ENCODE measurements at places on chromosomes 16 and 17.

DNA sequence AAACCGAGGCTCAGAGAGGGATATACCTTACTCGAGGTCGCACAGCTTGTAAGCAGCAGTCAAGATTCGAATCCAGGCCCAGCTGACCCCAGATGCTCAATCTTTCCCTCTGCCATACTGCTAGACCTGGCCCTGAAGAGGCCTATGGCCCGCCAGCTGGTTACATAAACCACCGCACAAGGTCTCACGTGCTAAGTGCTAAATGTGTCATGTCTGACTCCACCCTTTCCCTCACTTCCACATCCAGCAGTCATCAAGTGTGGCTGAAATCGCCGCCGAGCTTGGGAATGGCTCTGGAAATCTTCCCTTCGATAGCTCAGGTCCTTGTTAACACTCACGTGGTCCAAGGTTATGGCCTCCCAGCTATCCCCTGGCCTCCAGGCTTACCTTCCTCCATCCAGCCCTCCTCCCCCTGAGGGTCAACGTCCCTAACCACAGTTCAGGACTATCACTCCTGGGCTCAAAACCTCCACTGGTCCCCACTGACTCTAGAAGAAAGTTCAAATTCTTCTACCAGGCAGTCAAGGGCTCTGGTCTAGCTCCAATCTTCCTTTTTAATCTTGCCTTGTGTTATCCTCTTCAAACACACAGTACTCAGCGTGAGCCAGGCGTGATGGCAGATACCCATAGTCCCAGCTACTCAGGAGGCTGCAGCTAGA lies 3.5 kb downstream of the ZBTB4 start:
- DNase-seq = no peak

DNA sequence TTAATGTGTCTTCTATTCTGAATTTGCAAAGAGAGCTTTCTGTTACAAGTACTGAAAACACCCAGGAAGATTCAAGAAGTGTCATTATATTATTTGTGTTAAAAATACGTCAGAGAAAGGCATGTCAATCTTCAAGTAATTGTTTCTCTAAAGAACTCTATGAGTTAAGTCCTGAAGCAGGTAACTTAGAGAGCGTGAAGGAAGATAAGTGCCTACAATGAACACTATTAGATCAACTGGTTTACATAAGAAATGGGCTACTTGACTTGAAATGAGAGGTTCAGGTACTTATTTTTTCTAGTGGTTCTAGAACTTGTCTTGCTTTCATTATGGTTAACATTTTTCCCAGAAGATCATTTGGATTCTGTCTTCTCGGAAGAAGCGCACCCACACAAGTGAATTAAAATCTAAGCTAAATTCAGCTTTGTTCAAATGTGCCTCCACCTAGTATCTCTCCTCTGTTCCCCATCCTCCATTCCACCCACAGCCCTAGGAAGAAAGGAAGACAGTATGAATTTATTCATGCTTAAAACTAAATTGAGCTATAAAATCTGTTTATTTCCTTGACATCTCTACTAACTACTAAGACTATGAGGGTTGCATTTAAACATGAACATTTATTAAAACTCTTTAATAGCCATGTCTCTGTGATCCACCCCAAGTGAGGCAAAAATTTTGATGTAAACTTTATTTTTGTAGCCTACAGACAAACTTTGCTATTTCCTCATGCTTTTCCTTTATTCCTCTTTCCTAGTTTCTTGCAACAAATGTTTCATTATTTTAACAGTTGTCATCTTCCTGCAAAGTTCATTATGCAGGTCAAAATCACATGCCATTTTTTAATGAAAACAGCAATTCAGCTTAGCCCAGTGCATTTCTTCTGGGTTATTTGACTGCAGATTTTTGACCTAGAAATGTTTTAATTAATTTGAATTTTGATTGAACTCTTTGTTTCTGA lies 206.8 kb downstream of the KCNJ2 start:
- DNase-seq = no peak

- DNase-seq = no peak
These were observed 21.1 kb upstream of the NSMCE1 start for GRCh38 chr16:27289669-27290068.

DNA sequence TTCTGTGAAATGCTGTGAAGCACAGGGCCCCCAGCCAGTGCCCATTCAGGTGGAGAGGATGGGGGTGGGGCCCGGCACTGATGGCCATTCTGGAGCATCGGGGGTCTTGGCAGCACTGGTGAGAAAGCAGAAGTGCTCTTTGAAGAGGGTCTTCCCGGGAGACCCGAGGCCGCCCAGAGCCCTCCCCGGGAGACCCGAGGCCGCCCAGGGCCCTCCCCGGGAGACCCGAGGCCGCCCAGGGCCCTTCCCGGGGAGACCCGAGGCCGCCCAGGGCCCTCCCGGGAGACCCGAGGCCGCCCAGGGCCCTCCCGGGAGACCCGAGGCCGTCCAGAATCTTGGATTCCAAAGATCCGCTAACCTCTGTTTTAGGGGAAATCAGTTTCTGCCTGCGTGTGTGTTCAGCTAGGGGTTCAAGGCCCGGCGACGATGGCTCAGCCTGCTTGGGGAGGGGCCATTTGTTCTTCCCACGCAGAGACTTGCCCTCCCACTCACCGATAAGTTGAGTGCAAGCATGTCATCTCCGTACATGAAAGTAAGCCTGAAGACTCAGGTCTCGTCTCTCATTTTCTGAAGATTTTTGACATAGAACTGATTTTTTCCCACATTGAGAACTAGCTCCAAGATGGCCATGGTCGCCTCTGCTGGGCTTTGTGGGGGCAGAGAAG lies 35.2 kb upstream of the CAPN15 start:
- no peak for DNase-seq

GRCh38 chr17:31573047-31573446 lies 181.6 kb downstream of the RAB11FIP4 start:
- DNase-seq = no peak

DNA sequence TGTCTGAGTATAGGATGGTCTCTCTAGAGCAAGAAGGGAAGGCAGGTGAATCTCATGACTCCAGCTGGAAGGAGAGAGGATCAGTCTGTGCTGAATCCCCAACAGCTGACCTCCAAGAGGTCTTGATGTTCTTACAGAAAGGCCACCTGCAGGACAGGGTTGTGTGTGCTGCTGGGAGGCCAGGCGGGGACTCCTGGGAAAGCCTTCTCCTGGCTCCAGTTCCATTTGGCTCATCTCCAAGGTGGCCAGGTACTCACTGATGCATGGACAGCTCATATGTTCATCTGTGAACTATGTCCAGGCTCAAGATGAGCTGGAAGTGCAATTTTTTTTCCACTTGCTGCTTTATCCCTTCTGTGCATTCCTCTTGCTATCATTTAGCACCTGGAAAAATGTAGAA lies 730.2 kb upstream of the RBFOX1 start:
- no peak for DNase-seq

GRCh38 chr16:24853830-24854229 lies 8.1 kb downstream of the SLC5A11 start:
- no peak for DNase-seq

DNA sequence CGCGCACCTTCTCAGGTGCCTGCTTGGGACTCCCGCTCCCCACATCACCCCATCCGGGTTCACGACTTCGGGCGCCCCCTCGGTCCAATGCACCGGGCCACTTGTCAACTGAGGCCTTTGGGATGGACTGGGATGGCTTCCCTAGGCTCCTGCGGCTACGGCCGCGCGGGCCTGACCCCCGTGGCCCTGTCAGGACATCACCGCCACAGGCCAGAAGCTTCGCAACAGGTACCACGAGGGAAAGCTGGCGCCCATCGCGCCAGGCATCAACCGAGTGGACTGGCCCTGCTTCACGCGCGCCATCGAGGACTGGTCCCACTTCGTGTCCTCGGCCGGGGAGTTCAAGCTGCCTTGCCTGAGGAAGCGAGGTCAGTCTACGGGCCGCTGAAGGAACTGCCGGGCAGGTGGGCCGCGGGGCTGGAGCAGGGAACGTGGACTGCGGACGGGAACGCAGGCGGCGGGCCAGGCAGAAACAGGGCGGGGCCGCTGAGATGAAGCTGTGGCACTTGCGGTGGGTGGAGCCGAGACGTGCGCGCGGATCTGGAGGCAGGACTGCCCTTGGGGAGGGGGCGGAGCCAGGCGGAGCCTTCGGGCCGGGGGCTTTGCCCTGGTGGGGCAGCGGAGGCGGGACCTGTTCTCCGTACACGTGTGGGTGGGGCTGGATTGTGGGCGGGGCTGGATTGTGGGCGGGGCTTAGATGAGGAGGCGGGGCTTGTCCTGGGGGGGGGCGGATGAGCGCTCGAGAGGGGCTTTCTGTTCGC lies 13.7 kb upstream of the CNGB1 start:
- no peak for DNase-seq

DNA sequence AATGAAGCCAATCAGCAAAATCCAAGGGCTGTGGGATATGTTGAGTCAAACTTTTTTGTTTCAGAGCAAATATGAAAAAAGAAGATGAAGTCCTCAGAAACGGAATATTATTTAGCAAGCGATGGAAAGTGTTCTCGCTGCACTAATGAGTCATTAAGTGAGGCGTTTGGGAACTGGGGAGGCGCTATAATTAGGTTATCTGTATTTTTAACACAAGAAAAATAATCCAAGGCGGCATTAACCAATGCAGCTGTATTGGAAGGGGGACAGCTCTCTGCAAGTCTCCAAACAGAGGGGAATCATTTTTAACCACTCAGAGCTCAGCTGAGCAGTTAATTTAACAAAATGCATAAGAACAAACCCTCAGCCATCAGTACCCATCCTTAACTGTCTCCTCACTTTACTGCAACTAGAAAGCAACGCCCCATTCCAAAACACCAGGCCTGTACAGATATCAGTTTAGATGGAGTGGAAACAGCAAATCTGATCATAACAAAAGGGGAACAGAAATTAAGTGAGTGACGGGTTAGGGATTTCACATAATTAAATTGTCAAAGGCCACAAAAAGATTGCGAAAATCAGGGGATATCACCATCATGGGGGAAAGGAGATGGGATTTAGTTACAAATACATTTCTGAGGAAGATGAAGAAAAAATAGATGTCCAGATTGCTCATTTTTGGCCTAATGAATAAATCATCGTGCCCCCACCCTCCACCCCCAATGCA lies 211.0 kb upstream of the TOX3 start:
- DNase-seq = no peak

DNA sequence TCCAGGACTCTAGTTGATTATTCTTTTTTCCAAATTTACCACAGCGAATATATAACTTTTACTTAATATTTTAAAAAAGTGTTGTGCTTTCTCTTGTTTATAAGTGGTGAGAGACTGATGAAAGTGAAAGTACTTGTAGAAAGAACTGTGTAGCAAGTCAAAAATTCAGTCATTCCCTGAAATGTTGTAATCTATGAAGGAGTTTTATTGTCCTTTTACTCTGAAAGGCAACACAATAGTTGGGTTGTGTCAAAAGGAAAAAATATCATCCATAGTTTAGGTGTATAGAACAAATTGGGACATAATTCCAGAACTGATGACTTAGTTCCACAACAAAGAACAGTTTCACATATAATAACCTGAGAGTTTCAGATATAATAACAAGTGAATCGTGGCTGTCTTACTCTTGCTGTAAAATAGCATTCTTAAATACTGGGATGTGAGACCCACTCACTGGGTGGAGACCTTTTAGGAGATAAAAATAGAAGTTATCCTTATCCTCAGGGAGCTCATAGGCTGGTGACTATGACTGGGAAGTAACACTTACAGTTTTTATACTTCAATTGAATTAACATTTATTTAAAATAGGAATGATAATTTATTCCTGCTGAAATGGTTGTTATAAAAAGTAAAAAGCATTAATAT lies 20.6 kb downstream of the CYB5B start:
- no peak for DNase-seq

- DNase-seq = no peak
These were observed 16.0 kb upstream of the RANGRF start for GRCh38 chr17:8272421-8272820.

DNA sequence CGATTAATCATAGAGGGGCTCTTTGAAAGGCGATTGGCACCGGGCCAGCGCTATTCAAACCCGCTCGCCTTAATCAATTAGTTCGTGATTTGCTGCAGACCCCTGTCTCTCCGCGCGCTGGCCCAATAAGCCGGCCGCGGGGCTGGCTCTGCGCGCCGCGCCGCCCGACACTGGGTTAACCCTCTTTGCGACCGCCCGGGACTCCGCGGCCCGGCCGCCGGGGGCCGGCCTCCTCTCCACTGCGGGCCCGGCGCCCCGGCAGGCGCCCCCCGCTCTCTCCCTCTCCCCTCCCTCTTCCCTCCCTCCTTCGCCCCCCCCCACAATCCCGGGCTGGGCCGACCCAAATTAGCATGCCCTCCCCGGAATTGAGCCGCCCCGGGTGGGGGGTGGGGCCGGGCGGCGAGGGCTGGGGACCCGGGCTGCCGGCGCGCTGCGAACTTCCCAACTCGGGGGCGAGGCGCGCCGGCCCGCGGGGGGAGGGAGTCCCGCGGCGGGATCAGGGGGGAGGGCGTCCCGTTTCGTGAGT lies 428 bp upstream of the SALL1 start:
- no peak for DNase-seq

DNA sequence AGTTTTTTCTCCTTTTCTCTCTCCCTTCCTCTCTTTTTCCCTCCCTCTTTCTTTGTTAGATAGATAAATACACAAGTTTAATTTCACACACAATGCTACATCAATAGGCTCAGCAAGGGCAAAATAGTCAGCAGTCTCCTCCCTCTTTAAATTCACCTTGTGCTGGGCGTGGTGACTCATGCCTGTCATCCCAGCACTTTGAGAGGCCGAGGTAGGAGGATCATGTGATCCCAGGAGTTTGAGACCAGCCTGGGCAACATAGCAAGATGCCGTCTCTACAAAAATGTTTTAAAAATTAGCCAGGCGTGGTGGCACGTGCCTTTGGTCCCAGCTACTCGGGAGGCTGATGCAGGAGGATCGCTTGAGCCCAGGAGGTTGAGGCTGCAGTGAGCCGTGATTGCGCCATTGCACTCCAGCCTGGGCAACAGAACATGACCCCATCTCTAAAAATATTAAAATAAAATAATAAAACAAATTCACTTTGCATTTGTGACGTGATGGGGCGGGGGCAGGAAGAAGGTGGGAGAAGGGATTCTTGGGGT lies 27.4 kb downstream of the IL21R start:
- no peak for DNase-seq

DNA sequence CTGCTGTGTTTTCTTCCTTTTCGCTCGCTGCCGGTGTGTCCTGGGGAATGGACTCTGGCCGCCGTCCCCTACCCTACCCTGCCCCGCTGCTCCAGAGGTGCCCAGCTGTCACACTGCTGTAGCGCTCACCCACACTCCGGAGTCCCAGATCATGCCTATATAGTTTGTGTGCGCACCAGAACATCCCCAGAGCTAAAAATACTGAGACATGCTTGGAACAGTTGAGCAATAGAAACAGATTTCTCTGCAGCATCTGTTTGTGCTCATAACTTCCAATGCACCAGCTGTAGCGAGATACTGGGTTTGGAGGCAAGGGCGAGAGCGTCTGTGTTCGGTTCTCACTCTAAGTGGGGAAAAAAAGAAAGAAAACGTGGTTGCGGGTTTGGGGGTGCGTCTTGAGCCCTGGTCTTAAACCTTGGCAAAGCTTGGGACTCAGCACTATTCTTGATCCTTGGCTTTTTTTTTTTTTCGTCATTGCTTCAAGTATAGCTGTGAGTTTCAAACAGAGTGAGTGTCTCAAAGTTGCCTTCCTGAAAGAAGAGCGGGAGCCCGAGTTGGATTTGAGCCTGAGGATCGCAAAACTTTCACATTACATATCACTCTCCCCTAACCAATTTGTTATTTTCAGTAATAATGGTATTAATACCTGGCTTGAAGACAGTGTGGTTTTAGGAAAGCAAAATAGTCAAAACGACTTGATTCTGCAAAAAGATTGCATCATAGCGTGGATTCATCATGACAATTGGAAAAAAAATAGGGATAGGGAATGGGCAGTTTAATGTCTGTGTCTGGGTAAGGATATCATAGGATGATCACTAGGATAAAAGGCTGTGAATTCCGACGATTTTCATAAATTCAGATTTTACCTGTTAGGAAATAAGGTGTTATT lies 621 bp downstream of the KCNJ2 start:
- DNase-seq = no peak

Measured in cortex of kidney (tissue), 1 donor.